T-helper 17 cell (primary cell): ENCODE measurements at places on chromosomes 7 and 10.

GRCh38 chr10:44202952-44203351 lies 181.9 kb downstream of the CXCL12 start:
- DNase-seq = no peak

DNA sequence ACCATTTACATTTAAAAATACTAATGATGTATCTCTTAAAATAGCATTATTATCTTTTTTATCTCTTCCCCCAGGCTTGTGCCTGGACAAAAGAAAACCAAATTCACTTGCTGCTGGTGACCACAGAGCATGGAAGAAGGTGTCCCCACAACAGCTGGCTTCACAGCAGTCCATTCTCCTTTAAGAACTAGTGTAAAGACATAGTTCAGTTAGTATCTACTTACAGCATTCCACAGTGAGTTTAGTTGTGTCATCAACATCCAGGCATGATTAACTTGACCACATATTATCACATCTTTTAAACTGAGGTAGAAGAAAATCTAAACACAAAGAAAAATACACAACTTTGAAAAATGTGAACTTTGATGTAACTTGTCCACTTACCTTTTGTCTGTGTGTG lies 55.0 kb downstream of the LRRC17 start:
- no peak for DNase-seq

GRCh38 chr10:96863922-96864543 lies 31.9 kb downstream of the LCOR start:
- DNase-seq = no peak

DNA sequence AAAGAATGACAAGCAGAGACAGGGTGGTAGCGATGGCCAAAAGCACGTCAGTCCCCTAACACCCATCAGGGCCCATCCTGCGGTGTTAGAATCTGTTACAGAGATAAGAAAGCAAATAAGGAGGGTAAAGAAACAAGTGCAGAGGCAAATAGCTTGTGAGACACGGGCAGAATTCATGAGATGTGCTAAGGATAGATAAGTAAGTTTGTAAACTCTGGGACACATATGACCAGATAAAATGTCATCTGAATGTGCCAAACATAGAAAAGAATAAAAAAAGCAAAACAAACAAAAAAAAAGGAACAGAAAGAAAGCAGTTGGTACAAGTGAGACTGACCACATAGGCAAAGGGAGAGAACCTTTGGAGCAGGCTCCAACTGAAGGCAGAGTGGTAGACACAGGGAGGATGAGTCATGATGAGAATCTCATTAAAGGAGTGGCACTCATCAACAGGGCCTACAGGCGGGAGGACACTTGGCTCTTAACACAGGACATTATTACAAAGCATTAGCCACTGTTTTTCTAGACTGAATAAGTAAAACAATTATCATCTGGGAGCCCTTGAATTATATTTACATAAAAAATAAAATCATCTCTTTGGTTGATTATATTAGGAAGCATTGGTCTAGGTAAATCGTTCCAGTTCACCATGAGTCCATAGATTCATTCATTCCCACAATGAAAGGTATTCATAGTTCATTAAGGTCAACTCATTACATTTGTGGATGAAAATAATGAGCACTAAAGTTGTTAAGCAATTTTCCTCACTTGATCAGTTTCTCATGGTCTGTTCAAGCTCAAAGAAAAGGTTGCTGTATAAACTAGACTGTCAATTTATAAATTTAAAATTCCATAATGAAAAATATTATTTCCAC lies 21.5 kb upstream of the EPHB6 start:
- DNase-seq = no peak

DNA sequence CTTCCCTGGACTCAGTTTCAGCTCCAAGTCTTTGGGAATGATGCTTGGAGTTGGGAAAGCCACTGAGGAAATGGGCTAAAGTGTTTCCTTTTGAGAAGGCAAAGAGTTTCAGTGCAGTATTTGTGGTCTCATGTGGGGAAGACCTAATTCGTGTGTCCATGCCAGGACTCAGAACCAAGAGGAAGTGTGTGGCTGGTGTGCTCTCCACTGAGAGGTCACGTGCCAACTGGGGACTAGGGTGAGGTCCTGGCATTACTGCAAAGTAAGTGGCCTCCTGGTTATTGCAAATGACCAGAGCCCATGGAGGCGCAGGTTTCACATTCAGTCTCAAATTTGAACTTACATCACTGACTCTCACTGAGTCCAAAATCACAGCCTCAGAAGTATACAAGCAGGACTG lies 48.6 kb upstream of the ITPRID1 start:
- no peak for DNase-seq

- DNase-seq = no peak
Measured at GRCh38 chr10:24360282-24361127, 151.6 kb downstream of the KIAA1217 start.

DNA sequence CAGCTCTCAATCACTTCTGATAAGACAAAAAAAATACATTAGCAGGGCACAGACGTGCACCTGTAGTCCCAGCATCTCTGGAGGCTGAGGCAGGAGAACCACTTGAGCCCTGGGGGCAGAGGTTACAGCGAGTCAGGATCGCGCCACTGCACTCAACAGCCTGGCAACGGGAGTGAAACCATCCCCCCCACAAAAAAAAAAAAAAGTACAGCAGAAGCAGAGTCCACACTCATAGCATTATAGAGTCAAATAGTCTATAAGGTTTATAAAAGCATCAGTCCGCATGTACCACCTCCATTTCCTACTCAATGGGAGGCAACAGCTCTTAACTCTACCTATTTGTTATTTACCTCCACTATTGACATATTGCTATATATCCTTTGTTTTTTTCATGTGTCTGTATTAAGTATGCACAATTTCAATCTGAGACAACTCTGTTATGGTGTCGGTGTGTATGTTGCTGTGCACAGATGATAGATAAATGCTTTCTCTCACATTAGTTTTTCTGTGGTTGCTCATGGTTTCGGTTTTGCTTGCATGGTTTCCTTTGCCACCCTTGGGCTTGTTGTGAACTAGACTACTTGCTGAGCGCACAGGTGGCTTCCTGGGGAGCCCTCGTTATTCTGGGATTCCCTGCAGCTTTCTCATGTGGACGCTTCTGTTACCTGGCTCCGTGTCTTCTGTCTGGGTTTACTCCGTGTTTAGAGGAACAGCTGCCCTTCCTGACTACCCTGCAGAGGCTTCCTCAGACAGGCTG lies 40.4 kb downstream of the PROSER2 start:
- DNase-seq = no peak

DNA sequence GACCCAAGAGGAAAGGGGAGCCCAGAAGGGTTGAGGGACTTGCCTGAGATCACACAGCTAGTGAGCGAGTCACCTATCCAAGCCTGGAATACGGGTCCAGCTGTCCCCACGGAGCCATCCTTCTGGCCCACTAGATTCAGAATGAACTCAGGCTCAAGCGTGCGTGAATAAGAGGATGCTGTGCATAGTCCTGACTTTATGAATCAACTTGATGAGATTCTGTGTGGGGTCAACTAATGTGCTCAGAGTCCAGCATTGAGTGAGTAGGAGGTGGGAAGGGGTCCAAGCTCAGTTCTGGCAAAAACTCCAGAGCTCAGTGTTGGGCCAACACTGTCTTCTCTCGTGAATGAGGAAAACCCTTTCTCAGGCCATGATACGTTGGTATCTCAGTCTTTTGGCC lies 41.4 kb downstream of the CAMK1D start:
- no peak for DNase-seq

- no peak for DNase-seq
Measured at GRCh38 chr7:50310361-50310760, 5.8 kb downstream of the IKZF1 start.

DNA sequence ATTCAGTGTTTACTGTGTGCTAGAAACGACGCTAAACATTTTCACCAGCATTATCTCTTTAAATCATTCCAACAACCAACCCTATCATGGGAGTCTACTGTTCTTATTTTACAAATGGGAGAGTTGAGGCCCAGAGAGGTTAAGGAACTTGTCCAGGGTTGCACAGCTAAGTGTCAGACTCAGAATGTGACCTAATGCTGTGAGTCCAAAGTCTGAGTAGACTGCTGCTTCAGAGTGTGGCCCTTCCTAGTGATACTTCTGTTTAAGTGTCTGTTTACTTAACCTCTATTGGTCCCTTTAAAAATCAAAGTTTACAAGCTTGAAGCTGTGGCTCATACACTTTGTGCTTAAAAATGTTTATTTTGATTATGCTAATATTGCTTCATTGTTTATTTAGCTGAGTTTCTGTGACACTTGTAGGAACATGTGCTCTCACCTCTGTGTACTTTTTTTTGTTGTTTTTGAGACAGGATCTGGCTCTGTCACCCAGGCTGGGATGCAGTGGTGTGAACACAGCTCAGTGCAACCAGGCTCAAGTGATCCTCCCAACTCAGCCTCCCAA lies 84.4 kb upstream of the SYPL1 start:
- no peak for DNase-seq

DNA sequence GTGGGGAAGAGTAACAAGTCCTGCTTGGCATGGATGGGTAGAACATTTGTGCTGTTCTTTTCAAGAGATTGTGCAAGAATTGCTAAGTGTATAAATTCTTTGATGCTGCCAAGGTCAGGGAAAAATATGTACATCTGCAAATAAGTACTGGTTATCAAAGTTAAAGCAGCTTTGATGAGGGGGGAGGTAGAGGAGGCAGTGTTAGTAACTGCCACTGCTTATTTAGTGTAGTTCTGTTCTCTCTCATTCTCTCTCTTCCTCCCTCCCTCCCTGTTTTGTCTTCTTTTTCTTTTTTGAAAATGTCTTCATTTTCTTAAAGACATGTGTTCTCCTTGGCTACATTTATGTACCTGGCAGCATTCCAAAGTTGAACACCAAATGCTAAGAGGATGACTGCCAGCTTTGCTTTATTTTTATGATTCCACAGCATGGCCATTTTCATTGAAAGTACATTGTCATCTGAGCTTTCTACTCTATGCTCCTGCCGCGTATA lies 18.6 kb downstream of the CACNB2 start:
- no peak for DNase-seq

- no peak for DNase-seq
Measured at GRCh38 chr10:103166523-103166922, 26.5 kb downstream of the NT5C2 start.

DNA sequence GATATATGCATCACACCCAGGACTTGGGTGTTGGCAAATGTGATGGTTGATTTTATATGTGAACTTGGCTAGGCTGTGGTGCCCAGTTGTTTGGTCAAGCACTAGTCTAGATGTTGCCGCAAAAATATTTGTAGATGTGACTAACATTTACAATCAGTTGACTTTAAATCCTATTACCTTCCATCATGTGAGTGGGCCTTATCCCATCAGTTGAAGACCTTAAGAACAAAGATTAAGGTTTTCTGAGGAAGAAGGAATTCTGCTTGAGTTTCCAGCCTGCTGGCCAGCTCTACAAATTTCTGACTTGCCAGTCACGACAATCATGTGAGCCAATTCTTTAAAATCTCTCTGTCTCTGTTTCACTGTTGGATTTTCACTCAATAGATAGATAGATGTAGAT lies 20.3 kb downstream of the TSPAN13 start:
- no peak for DNase-seq

GRCh38 chr10:11612021-11613001 lies 861 bp upstream of the USP6NL start:
- DNase-seq = no peak

DNA sequence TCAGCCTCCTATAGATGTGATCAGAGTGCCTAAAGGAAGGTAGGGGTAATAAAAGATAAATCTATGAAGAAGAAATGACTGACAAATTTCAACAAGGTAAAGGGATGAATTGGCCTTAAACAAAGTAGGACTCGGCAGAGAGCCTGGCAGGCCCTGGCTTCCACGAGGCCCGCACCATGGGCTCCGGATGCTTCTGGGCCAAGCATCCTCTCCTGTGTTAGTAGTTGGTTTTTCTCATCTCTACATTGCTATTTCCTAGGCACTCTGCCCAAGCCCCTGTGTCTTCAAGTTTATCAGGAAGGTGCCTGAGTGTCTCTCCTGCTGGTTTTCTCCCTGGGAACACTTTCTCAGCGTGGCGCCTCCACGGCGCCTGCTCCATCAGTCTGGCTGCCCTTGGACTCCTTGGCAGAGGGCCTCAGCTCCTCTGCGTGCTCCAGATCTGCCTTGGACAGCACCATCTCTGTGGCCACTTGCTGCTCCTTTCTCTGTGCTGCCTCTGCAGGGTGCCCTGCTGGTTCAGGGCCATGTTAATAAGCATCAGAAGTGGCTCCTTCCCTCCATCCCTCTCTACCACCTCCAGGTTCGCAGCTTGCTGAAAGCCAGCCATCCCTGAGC lies 413.3 kb upstream of the DPP6 start:
- no peak for DNase-seq

GRCh38 chr10:108966005-108966404 lies 957.3 kb downstream of the XPNPEP1 start:
- DNase-seq = no peak

GRCh38 chr10:127283576-127283975 lies 87.2 kb upstream of the INSYN2A start:
- DNase-seq = no peak

- no peak for DNase-seq
Measured at GRCh38 chr10:99711129-99711719, 20.7 kb downstream of the COX15 start.
